ENCODE measurements at places on chromosomes 7 and 10. TPM values are rescaled to one million over a fixed set of nuclear protein-coding genes. Genes with fewer than 3 reads are reported as not detected.

Gene NPFFR1
- under 0.01 TPM for total RNA-seq

Gene SUN3
- 0.10 TPM for total RNA-seq

Gene RNLS
- total RNA-seq = 2.4 TPM

Gene PRXL2A
- 3.3 TPM for total RNA-seq

Gene FAM237B
- total RNA-seq = not detected

Gene SLC13A1
- not detected for total RNA-seq

Gene ZNF398
- total RNA-seq = 18.7 TPM

Gene ASL
- total RNA-seq = 9.8 TPM

Gene UNCX
- not detected for total RNA-seq

Gene FKBP6
- total RNA-seq = not detected

Gene FFAR4
- under 0.01 TPM for total RNA-seq

Gene PNLIPRP1
- total RNA-seq = not detected

Gene ZNF277
- total RNA-seq = 62.8 TPM

Gene ASZ1
- total RNA-seq = not detected

Gene AGMO
- total RNA-seq = not detected

Gene TLX1
- total RNA-seq = not detected

Gene GRM8
- not detected for total RNA-seq

Gene TCERG1L
- under 0.01 TPM for total RNA-seq

Gene CCDC71L
- 34.5 TPM for total RNA-seq

Gene SFMBT2
- 22.8 TPM for total RNA-seq

Gene RASSF4
- 12.2 TPM for total RNA-seq

Gene OPALIN
- not detected for total RNA-seq

Gene FAM221A
- 4.4 TPM for total RNA-seq

Gene CCDC172
- total RNA-seq = not detected

Gene OR13A1
- 0.10 TPM for total RNA-seq

Gene TFPI2
- not detected for total RNA-seq

Gene NCF1
- total RNA-seq = 23.0 TPM

Gene SSC4D
- total RNA-seq = not detected

Gene CYP3A7
- total RNA-seq = not detected

Gene BLNK
- 3.6 TPM for total RNA-seq

Gene IDI2
- not detected for total RNA-seq

Gene LMOD2
- not detected for total RNA-seq

Gene GSTO2
- total RNA-seq = 0.84 TPM

Gene PAPOLB
- total RNA-seq = not detected

Gene SAP25
- 1.8 TPM for total RNA-seq

Gene SEPTIN7
- 306 TPM for total RNA-seq

Gene SEM1
- total RNA-seq = 26.0 TPM

Gene ACBD7
- total RNA-seq = 0.42 TPM

Gene HOGA1
- total RNA-seq = not detected

Gene CYP51A1
- total RNA-seq = 45.7 TPM
